Activated CD4-positive, alpha-beta T cell treated with anti-CD3 and anti-CD28 coated beads for 36 hours (primary cell): ENCODE measurements at places on chromosomes 16 and 17.

DNA sequence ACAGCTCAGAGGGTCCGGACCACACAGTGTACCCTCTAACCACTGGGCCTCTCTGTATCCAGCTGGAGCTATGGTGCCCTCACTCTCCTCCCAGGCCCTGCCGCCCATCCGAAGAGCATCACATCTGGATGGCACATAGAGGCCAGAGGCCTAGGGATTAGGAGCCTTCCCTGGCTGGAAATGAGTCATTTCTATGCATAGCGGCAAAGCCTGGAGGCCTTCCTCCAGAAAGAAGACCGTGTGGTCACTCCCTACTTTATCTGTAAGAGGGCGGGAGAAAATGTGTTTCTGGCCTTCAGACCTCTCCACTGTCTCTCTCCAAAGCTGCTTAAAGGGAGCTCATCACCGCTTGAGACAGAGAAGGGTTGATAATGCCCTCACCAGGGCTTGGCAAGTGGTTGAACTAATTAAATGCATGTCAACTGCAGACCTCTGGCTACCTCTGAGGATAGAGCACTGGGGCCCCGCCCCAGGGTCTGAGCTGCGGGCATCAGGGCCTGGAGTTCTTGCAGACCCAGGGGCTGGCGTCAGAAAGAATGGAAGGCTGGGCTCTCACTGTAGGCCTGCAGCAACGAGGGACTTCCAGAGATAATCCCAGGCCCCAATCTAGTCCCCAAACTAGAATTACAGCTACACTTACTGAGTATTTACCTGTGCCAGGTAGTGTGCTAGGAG, 122.2 kb downstream of the IRX5 start:
- DNase-seq = no peak

DNA sequence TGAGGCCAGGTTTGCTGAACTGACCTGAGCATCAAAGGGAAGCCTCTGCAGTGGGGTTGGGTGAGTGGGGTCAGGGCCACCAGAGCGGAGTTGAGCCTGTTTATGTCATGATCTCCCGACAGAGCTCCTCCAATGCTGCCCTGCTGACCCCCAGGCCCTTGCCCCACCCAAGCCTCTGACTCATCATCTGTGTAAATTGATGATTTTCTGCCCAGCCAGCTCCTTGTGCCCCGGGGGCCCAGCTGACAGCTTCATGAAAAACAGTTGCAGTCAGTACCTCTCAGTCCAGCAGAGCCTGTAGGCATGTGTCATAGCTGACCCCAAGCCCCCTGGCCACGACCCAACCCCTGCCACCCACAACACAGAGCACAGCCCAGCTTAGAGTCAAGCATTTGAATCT, 134.9 kb downstream of the CCT6B start:
- no peak for DNase-seq

- DNase-seq = no peak
Observed at GRCh38 chr17:42247734-42248133, 28.5 kb downstream of the STAT5B start.

- no peak for DNase-seq
Observed at GRCh38 chr17:81153340-81153803, 11.9 kb upstream of the PVALEF start.

DNA sequence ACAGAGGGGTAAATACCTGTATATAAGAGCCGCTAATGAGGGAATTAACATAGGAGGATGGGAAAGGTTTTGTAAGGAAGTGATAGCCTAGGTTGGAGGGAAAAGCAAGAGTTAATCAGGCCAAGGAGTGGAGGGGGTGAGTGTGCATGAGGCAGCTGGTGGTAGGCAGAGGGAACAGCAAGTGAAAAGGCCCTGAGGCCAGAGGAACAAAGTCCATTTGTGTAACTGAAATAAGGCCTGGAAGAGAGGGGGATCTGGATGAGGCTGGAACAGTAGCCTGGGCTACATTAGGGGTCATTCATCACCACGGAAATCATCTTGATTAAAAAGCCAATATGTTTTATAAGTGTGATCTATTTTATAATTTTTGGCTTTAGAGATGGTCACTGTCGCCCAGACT, 45.7 kb downstream of the FZD2 start:
- no peak for DNase-seq

GRCh38 chr16:53093162-53093744, 38.5 kb downstream of the CHD9 start:
- DNase-seq = no peak
